Cortex of kidney (tissue), 1 donor: ENCODE measurements at places on chromosomes 7 and 10.

GRCh38 chr7:137674551-137675409 is 172.0 kb downstream of the DGKI start:
- DNase-seq = no peak

DNA sequence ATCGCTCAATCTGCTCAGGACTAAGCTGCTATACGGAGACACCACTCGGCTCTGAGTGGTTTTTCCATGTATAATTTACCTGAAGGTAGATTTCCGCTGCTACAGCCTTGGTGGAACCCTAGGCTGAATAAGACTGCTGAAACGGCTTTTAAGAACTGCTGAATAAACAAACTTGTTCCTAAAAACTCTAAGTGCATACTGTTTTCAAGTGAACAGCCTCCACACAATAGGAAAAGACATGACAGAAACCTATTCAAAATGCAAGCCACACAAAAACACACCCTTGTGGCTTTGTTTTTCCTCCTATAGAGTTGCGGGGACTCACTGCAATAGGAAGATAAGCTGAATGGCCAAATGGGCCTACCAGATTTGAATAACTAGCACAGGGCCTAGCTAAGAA is 117.2 kb downstream of the UBE2H start:
- no peak for DNase-seq

DNA sequence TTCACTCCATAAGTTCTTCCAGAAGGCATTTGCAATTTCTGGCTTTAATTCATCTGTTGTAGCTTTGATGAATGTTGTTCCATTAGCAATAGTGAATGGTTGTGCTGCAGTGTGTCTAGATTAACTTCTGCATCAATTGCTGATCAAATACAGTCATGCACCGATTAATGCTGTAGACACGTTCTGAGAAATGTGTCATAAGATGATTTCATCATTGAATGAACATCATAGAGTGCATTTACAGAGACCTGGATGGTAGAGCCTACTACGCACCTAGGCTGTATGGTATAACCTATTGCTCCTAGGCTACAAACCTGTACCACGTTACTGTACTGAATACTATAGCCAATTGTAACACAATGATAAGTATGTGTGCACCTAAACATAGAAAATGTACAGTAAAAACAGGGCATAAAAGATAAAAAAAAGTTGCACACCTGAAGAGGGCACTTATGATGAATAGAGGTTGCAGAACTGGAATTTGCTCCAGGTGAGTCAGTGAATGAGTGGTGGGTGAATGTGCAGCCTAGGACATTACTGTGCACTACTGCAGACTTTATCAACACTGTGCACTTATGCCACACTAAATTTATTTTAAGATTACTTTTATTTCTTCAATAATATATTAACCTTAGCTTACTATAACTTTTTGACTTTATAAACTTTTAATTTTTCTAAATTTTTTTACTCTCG is 170.7 kb downstream of the HERPUD2 start:
- no peak for DNase-seq

DNA sequence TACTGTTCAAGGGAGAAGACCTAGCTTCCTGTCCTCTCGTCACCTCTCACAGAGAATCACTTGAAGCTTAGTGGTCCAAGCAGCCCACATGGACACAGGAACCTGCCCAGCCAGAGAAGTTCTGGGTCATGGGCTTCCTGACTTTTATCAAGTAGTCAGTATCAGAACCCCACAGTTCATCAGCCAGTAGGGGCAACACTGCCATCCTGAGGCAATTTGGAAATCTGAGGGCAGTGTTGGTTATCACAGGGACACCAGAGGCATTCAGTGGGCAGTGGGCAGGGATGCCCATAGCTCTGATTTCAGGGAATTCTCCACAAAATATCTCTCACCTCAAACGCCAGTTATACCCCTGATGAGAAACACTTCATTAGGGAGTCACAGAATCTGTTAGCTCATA is 22.5 kb upstream of the MGAM2 start:
- no peak for DNase-seq

DNA sequence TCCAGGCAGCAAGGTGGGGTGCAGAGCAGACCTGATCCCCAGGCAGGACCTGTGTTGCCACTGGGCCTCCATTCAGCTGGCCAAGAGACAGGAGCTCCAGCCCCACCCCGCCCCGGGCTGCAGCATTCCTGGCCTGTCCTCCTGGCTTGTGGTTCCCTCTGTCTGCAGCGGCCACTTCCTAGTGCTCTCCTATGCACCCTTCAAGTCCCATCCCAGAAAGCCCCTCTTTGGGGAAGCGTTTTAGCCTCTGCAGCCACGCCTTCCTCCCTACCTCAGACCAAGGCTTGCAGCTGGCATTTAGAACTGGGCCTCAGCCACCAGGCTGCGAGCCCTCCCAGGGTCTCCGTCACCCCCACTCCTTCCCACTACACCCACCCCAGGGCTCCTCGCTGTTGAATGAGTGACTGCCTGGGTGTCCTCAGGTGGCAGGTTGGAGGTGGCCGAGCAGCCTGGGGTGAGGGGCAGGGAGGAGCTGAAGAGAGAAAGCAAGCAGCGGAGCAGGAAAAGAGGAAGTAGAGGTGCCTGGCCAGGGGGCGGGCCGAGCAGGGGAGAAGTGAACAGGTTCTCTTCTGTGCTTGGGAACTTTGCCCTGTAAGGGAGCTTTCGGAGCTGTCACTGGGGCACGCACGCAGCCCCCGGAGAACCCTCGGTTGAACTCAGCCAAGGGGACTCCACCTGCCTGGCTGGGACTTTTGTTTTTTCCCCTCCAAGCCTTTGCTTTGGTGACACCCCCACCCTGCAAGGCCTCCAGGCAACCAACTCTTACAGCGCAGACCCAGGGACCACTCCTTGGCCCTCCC is 109.1 kb upstream of the TNRC18 start:
- no peak for DNase-seq

- DNase-seq = no peak
These were observed 1.3 kb downstream of the SERPINE1 start for GRCh38 chr7:101128040-101128834.

GRCh38 chr10:15367296-15368085 is 3.6 kb downstream of the FAM171A1 start:
- DNase-seq = no peak

- DNase-seq = no peak
These were observed 7.8 kb downstream of the ADRA2A start for GRCh38 chr10:111084366-111085255.

DNA sequence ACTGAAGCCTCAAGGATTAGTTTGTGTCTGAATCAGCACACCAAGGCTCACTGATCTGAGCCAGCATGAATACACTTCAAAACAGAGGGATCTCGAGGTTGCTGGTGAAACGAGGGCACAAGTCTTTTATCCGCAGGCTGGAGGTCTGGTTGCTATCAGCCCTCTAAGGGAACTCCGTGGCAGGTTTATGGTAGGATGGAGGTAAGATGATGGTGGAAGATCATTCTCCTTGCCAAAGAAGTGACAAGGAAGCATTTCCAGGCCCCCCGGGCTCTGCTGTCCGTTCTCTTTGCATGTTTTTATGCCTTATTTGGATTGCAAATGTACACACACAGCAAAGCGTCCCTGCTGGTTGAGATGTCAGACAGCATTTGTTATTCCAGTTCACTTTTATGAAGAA is 268.3 kb downstream of the ARHGAP12 start:
- no peak for DNase-seq

DNA sequence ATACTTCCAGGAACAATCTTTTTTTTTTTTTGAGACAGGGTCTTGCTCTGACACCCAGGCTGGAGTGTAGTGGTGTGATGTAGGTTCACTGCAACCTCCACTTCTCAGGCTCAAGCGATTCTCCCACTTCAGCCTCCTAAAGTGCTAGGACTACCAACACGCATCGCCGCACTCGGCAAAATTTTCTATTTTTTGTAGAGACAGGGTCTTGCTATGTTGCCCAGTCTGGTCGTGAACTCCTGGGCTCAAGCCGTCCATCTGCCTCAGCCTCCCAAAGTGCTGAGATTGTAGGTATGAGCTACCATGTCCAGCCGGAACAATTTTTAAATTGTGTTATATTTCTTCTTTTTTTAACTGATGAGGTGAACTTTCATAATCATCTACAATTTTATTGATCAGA is 2.1 kb downstream of the ZNF511 start:
- no peak for DNase-seq

DNA sequence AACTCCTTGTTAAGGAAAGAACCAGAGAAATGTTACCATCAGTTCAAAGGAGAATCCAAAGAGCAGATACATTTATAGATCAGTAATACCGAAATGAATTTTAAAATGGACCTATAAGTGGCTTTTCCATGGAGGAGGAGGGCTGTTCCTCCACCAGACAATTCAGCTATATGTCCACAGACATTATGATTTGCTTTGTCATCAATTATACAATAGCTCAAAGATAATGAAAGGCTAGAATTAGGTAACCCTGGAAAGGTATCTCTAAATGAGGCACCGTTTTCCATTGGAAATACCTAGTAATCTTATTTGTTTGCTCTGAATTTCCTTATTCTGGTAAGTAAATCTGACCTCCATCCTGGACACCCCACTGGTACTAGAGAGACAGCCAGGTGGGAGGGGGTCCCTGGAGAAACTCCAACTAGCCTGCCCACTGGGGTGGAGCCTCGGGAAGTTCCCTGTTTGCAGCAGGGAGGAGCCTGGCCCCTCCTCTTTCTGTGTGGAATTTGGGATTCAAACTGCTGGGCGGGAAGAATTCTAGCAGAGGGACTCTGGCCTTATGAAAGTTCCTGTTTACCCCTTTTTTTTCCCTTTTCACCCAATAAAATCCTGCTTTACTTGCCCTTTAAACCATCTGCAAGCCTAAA is 218.0 kb downstream of the PHF14 start:
- no peak for DNase-seq

DNA sequence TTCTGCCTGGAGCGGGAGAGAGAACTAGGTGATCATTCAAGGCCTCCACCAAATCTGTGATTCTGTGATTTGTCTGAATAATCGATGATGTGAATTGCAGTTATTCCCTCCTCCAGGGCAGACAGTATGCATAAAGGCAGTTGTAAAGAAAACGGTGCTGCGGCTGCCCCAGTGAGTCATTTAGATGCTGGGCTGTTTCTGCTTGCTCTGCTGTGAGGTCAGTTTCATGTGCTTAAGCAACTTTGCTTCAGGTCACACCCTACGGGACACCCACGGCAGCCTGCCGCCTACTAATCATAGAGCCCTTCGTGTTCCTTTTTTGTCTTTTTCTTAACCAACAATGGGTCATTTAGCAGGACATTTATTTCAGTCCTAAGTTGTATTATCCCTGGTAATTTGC is 158.1 kb upstream of the PITRM1 start:
- no peak for DNase-seq

- DNase-seq = no peak
These were observed 2.1 kb downstream of the NFE2L3 start for GRCh38 chr7:26153823-26154783.

DNA sequence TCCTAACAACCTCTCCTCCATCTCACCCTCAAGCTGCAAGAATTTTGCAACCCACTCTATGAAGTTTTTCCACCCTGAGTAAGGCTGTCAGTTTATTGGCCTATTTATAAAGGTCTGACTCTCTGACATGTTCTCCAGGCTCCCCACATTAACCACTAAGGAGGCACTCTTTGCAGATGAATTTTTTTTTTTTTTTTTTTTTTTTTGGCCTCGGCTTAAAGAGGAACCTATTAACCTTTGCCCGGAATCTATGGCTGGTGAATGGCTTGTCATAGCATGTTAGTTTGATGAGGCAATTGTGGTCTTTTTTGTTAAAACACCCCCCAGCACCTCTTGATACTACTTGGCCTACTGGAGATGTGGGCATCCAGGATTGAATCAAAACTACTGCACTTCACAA is 57.1 kb downstream of the TBXAS1 start:
- no peak for DNase-seq

DNA sequence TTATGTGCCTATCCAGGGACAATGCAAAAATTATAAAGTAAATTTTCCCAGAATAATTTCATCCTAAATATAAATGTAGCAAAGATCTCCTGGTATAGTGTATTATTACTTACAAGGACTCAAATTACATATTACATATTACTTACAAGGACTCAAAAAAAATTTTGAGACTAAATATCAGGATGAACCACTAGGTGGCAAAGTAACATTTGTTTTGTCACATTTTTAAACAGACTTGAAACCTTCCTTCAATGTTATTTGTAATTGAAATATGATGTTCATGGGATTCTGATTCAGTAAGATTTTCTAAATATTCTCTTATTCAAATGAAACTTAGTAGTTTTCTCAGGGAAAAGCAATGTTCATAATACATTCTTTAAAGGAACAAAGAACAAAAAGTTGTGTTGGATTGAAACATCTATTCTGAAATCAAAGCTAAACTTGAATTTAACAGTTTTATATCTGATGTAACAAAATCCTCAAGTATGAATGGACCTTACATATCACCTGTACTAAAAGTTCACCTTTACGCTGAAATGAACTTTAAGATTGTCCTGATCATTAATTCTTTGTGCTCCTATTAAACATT is 74.3 kb upstream of the GNAI1 start:
- DNase-seq = no peak

- DNase-seq = no peak
These were observed 255.7 kb upstream of the LRRN3 start for GRCh38 chr7:110835218-110835617.

DNA sequence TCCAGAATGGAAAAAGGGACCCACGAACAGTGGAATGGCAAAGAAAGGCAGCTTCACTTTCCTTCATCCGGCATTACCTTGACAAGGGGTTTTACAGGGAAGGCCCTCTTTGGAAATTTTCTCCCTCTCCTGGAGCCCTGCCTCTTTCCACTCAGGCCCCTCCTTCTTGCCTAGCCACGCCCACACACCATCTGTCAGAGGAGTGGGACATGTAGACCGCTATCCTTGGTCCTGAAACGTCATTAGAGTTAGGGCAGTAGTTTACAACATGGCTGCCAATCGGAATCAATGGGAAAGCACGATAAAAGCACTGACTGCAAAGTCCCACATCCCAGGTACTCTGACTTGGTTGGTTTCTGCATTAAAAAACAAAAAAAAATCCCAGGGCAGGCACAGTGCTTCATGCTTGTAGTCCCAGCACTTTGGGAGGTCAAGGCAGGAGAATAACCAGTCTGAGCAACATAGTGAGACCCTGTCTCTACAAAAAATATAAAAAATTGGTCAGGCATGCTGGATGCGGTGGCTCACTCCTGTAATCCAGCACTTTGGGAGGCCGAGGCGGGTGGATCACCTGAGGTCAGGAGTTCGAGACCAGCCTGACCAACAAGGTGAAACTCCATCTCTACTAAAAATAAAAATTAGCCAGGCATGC is 96.4 kb downstream of the MARCHF5 start:
- DNase-seq = no peak

DNA sequence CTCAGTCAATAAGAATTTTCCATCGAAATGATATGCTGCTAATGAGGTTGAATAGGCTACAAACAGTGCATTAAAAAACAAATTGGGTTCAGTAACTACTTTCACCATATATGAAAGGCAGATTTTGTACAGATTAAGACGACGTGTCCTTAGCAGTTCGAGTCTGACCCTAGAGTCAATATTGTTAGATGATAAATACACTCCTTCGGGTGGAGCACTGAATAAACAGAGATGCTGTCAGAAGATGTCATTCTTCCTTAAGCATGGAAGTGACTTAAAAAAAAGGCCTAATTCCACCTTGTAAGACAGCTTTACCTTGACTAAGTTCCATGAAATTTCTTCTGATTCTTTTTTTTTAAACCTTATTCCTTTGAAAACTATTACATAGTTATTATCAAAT is 5.8 kb upstream of the AGR2 start:
- no peak for DNase-seq

GRCh38 chr7:15829691-15830090 is 143.2 kb upstream of the MEOX2 start:
- DNase-seq = no peak

- DNase-seq = no peak
These were observed 33.8 kb upstream of the ZFAND2A start for GRCh38 chr7:1193593-1194424.
